SJSA1 (cell line): ENCODE measurements at places on chromosomes 7 and 10. TPM values are rescaled to one million over a fixed set of nuclear protein-coding genes. Genes with fewer than 3 reads are reported as not detected.

ADAM12 gene
- 3.3 and 3.6 TPM in 2 replicates for total RNA-seq

THSD7A gene
- not detected in 2 replicates for total RNA-seq

MACROH2A2 gene
- 42.5 and 45.5 TPM in 2 replicates for total RNA-seq

LDB3 gene
- 1.1 and 1.4 TPM in 2 replicates for total RNA-seq

MSRB2 gene
- total RNA-seq, result 12.2 and 17.1 TPM in 2 replicates

CPVL gene
- 1.6 and 2.7 TPM in 2 replicates for total RNA-seq

SCART1 gene
- total RNA-seq, result 0.09 and 0.18 TPM in 2 replicates

STEAP2 gene
- 2.4 and 3.3 TPM in 2 replicates for total RNA-seq

RBP4 gene
- total RNA-seq, result 15.4 and 19.3 TPM in 2 replicates

PAX4 gene
- total RNA-seq, result not detected in 2 replicates

OSBPL3 gene
- 11.3 and 13.6 TPM in 2 replicates for total RNA-seq

DNA sequence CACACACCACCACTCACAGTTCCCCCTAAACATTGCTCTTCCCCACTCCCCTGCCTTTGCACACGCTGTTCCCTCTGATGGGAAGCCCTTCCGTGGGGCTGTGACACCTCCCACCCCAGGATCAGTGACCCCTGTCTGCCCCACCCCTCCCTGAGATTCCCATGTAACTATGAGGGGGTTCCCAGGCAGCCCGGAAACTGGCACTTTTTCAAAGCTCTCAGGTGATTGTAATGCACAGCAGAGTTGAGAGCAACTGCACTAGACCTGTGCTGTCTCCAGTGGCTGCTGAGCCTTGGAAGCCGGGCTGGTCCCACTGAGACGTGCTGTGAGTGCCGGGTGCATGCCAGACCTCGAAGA lies 29.8 kb downstream of the GPRIN2 start:
- peak; percentile 60 for DNase-seq

DNA sequence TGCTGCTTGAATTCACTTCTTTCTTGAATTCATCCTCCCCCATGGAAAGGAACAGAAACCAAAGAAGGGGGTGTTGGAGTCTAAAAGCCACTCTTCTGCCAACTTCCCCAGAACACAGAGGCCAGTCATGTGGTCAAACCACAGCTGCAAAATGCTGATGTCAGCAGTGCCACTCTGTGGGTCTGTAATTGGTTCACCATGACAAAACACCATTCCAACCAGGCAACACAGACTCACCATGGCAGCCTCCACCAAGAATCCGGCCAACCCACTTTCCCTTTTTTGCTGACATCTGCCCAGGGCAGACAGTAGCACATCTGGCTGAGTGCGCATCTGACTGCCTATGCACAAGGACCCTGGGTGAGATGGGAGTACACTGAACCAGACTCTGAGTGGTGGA lies 16.8 kb downstream of the OSBPL3 start:
- DNase-seq, result no peak

DNA sequence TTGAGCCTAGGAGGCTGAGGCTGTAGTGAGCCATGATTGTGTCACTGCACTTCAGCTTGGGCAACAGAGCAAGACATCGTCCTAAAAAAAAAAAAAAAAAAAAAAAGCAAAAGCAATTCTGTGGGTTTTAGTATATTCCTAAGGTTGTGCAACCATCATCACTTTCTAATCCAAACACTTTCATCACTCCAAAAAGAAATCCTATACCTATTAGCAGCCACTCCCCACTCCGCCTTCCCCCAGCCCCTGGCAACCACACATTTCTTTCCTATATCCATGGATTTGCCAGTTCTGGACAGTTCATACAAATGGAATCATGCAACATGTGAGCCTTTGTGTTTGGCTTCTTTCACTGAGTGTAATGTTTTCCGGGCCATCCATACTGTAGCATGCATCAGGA lies 20.4 kb downstream of the ZAN start:
- DNase-seq, result no peak

- DNase-seq, result no peak
These were observed 23.0 kb upstream of the EGFR start for GRCh38 chr7:54995610-54996363.

DNA sequence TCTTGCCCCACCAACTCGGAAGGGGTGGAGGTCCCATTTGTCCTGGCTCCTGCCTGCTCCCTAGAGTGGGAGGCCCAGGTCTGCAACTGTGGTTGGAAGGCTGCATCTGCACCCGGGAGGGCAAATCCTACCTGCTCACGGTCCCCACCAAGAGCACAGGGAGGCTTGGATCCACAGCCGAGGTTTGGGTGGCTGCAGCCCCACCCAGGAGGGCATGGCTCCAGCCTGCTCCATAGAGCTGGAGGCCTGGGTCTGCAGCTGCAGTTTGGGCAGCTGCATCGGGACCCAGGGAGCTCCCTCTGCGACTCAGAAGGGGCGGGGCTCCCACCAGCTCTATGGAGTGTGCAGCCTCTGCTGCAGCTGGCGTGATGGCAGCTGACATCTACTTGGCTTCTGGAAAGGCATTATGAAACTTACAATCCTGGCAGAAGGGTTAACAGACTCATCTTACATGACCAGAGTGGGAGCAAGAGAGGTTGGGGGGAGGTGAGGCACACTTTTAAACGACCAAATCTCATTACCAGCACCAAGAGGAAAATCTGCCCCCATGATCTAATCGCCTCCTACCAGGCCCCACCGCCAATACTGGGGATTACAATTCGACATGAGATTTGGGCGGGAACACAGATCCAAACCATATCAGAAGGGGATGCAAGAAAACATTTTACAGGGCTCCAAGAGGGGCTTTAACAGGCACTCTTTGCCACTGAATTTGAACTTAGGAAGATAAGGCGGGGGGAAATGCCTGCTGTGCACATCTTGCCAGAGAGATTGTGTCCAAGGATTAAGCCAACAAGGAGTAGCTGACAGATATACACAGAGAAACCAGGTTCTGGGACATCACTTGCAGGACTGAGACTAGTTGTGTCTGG lies 8.2 kb upstream of the BLVRA start:
- no peak for DNase-seq

DNA sequence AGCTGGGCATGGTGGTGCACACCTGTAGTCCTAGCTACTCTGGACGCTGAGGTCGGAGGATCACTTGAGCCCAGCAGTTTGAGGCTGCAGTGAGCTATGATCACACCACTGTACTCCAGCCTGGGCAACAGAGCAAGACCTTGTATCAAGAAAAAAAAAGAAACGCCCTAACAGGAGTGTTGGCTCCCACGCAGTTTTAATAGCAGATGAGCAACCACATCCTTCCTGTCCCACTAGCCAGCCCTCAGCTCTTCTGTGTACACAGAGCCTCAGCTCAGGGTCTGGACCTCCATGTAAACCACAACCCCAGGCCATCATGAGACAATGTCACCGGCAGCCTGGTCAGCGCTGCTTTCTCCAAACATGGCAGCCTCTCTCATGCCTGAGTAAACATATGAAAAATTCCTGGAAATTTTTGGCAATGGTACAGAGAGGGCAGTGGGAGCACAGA lies 108.2 kb downstream of the PIP4K2A start:
- peak; percentile 85 for DNase-seq

- DNase-seq, result no peak
These were observed 37.2 kb downstream of the FRMD4A start for GRCh38 chr10:14293526-14293925.

GRCh38 chr10:120477743-120478141 lies 20.7 kb downstream of the PLPP4 start:
- DNase-seq, result peak; percentile 65

DNA sequence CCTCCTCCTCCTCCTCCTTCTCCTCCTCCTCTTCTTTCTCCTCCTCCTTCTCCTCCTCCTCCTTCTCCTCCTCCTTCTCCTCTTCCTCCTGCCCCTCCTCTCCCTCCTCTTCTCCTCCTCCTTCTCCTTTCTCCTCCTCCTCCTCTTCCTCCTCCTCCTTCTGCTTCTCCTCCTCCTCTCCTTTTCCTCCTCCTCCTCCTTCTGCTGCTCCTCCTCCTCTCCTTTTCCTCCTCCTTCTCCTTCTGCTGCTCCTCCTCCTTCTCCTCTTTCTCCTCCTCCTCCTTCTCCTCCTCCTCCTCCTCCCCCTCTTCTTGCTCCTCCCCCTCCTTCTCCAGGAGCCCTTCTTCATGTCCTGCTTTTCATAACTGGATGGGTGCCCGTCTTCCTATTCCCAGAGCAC lies 12.2 kb downstream of the PLXNA4 start:
- DNase-seq, result no peak

DNA sequence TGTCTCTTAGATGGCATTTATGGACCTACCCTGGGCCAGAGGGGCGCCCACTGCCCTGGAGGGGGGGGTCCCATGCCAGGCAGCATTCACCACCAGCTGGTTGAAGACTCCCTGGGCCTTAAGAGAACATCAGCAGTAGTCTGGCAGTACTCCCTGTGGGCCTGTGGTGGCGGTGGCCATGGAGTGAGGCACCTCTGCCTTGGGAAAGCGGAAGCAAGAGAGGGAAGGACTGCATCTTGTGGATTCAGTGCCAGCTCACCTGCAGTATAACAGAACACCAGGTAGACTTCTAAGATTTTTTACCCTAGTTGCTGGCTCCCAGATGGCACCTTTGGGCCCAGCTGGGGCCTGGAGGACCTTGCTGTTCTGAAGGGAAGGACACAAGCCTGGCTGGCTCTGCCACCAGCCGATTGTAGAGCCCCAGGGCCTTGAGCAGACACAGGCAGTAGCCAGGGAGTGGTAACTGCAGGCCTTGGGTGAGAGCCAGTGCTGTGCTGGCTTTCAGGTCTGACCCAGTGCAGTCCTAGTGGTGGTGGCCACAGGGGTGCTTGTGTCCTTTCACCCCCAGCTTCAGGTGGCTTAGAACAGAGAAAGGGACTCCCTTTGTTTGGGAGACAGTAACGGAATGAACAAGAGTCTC lies 15.8 kb downstream of the PLAC9 start:
- DNase-seq, result no peak

DNA sequence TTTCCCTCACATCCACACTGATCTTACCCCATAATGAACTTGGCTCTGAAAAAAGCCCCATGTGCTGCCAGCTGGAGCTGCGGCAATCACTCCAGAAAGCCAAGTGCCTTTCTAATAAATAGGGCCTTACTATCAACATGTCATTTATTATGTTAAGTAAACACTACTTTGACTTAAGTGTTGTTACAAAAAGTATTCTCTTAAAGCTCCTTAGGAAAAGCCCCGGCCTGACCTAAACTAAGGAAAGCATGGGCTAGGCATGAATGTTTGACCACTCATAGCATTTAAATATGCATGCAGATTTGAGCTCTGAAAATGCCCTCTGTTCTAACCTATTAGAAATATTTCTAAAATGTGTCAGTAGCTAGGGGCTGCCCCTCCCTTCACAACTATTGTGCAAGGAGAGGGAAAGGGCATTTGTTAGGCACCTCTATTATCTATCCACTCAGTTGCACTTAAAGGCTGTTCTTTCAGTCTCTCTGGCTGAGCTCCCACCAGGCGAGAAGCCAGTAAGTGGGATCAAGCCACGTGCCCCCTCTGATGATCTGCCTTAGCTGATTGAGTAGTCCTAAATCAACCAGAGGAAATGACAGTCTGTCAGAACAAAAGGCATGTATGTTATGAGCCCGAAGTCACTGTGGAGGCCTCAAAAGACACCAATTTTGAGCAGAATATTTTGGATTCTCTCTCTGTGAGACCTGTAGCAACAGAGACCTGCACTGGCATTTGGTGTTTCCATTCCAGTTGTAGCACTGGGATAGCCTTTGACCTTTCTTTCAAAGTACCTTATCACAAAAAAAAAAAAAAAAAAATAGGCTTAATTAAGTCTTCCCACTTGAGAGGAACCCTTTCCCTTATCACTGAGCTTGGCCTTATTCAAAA lies 77.1 kb downstream of the ITGB8 start:
- DNase-seq, result no peak

DNA sequence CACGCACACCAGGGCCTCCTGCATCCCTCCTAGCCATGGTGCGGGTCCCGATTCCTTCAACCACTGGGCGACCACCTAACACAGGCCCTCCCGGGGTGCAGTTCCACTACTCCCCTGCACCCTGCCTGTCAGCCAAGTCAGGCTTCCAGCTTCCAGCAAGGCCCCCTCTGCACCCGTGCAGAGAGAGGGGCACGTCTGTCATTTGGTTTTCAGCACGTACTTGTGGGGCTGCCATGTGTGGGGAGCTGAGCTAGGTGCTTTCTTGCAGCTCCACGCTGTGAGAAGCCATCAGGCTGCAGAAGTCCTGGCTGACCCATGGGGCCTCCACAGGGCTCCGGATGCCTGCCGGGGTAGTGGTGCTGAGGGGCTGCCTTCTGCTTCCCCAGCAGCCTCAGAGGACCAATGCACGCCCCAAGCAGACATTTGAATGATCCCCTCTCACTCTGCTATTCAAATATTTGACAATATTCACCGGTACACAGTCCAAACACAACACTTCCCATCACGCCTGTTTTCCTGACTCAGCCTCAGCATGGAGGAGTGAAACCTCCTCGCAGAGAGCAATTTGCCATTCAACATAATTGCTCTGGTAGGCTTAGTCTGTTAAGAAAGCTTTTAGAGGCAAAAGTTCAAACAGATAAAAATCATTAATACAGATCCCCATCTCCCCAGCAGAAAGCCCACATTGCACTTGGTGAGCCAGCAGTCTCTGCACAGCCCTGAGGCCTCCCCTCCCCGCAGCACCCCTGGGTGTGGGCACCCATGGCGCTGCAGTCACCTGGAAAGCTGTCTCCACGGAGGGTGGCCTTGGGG lies 449.9 kb downstream of the PTPRN2 start:
- no peak for DNase-seq

DNA sequence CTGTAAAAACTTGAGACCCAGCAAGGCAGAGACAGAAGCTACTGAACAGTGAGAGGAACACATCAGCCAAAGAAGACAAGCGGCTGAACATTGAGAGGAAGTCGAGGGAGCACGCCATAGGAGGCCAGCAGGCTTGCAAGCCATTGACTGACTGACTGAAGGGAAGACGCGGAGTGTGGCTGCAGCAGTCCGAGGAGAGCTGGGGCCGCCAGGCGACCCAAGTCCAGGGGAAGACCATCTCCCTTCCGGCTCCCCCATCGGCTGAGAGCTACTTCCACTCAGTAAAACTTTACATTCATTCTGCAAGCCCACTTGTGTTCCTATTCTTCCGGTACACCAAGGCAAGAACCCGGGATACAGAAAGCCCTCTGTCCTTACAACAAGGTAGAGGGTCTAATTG lies 167.3 kb upstream of the MBL2 start:
- DNase-seq, result no peak

DNA sequence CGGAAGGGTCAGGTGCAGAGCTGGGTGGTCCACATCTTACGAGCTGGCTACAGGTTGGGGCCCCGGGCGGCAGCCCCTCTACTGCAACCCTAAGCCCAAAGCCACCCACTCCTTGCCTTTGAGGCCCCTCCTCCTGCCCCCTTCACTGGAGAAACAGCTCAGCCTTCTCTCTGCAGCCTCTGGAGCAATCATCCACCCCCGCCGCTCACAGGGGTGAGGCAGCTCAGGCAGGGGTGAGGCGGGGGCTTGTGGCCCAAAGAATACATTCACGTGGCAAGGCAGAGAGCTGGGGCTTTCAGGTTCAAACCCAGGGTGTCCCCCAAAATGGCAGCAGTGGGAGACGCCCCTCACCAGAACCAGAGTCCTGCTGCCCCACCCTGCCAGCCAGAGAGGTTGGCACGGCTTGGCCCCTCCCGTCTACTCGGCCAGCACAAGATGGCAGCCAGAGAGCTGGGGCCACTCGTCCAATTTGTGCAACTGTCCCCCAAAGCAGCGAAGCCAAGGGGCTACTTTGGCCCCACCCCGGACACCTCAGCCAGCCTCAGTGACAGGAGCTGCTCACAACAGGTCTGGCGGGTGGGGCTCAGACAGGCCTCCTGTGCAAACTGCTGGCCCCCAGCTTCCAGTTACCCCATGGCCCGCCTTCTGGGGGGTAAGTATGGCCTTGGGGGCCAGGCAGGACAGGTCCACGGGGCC lies 7.2 kb downstream of the GNB2 start:
- peak; percentile 38 for DNase-seq

- DNase-seq, result no peak
These were observed 70.9 kb downstream of the AMZ1 start for GRCh38 chr7:2758673-2759616.
